ENCODE measurements at places on chromosomes 1 and 21.

GRCh38 chr1:155513300-155513916 lies 49.2 kb downstream of the ASH1L start:
- DNase-seq = no peak

DNA sequence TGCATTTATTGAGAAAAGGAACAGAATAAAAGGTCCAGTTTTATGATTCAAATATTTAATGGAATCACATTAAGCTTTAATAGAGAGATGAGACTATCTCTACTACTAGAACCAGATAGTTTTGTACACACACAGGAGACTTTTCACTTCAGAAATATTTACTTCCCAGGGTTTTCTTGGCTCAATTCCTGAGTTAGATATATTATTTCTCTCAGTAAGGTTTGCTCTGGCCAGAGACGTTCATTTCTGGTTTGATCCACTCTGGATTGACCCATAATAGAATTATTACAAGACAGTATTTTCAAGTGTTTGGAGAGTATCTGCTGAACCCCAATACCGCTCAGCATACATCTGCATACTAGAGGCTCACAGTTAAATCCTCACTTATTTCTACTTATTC lies 1.3 kb upstream of the RCOR3 start:
- no peak for DNase-seq

DNA sequence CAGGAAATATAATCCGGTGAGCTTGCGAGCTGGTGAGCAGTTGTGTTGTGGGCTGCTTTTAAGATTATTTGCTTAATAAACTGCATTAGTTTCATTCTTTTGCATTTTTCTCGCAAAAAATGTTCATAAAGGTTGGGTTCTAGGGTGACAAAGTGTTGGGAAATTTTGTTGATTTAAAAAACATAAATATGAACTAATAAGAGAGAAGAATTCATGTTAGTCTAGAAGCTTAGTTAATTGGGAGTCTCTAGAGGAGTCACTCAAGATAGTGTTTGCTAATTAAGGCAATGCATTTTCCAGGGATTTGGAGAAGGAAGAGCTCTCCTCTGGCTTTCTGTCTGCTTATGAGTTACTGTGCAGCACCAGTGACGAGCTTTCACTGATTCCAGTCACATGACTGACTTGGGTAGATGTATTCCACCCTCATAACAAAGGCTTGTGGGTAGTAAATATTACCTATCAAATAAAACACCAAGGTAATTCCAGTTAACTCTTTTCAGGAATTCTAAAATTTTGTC lies 417.0 kb downstream of the PTBP2 start:
- DNase-seq = no peak

- peak; percentile 77 for DNase-seq
These were observed 71.8 kb downstream of the CD58 start for GRCh38 chr1:116498789-116499628.

- DNase-seq = no peak
These were observed 99.6 kb downstream of the ATP6V1G3 start for GRCh38 chr1:198440842-198441241.

DNA sequence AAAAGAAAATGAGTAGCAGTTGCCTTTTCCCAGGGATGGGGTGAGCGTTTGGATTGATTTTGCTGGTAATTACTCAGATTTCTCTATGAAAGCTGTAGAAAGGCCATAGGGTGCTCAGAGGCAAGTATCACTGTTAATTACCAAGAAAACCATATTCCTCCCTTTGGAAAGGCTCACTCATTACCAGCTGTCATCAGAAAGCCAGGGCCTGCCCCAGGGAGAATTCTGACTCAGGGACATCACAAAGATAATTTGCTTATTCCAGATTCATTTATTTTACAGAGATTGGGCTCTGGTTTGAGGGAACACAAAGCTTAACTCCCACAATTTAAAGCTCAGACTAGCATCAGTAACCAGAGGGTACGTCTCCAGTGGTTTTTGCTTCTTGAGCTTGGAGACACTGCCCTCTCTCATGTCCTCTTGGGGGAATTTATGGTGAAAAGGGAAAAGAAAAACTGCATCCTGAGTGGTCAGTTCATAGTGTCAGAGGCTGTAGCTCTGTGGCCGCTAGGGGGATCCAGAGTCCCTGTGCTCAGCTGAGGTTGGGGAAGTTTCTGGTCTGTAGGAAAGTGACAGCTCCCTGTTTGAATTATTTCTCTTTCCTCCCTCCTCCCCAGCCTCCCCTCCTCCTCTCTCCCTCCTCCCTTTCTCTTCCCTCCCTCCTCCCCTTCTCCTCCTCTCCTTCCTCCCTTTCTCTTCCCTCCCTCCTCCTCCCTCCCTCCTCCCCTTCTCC lies 204.3 kb downstream of the KCNJ6 start:
- peak; percentile 81 for DNase-seq

DNA sequence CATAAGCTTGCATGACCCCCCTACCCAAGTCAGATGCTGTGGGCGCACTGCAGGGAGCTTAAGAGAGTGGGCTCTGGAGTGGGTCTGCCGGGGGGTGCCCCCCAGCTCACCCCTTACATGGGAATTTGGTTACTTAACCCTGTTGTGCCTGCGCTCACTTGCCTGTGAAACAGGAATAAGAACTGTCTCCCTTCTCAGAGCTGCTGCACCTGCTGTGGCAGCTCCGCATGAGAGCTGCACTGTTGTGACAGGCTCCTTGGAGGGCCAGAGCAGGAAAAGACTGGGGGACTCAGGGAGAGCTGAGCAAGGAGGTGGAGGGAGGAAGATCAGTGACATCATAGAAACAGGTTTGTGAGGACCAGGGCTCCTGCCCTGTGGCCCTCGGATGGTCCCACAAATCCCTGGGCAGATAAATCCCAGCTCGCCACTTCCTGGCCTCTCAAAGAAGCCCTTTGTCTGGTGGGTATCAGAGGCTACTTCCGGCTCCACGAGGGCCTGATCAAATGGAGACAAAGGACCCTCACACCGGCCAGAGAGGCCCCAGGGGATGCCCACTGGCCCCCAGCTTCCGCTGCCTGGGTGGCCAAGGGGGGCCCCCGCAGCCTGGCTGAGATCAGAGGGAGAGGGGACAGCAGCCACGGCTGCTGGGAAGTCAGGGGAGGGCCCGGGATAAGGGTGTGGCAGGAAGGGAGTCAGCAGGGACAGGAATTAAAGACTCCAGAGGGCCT lies 28.9 kb upstream of the LAPTM5 start:
- peak; percentile 95 for DNase-seq

- no peak for DNase-seq
These were observed 11.4 kb upstream of the FNBP1L start for GRCh38 chr1:93436496-93436895.

DNA sequence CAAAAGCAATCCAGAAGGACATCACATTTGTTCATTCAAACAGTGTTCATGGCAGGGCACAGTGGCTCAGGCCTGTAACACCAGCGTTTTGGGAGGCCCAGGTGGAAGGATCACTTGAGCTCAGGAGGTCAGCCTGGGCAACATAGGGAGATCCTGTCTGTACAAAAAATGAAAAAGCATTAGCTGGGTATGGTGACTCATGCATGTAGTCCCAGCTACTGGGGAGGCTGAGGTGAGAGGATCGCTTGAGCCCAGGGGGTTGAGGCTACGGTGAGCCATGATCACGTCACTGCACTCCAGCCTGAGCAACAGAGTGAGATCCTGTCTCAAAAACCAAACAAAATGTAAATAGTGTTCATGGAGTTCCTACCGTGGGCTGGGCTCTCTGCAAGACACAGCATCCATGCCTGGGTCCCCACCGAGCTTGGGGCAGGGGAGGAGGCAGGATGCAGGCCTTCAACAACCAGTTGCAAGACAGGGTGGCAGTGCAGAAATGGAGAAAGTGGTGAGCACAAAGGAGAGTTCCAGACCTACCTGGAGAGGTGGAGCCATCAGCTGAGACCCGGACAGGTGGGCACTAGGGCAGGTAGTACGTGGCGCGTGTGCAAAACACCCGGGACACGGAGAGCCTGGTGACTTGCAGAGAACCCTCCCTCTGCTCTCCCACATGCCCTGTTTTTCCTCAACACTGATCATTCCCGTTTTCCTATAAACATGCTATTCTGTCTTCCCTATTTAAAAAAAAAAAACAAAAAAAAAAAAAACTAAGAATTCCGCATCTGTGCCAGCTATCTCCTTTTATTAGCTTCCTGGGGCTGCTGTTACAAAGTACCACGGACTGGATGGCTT lies 138.9 kb downstream of the TOMM20 start:
- DNase-seq = no peak

DNA sequence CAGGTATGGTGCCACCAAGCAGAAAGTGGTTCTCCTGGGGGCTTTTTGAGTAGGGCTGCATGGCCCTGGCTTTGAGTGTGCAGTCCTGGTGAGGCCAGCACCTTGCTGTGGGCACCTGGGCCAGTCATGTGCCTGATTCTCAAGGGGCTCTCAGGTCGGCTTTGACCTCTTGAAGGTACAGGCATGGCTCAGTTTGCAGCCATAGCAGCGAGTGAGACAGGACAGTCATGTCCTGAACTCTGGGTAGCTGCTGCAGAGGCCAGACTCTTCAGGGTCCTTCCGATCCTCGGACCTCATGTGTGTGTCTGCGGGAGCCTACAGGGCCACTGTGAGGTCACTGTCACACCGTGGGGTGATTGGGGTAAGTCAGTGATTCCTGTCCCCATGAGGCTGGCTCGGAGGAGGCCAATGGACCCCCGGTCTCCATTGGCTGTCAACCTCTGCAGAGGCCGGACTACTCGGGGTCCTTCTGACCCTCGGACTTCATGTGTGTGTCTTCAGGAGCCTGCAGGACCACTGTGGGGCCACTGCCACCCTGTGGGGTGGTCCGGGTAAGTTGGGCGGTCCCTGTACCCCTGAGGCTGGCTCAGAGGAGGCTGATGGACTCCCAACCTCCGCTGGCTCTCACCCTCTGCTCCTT lies 95.2 kb upstream of the C1orf174 start:
- DNase-seq = no peak

DNA sequence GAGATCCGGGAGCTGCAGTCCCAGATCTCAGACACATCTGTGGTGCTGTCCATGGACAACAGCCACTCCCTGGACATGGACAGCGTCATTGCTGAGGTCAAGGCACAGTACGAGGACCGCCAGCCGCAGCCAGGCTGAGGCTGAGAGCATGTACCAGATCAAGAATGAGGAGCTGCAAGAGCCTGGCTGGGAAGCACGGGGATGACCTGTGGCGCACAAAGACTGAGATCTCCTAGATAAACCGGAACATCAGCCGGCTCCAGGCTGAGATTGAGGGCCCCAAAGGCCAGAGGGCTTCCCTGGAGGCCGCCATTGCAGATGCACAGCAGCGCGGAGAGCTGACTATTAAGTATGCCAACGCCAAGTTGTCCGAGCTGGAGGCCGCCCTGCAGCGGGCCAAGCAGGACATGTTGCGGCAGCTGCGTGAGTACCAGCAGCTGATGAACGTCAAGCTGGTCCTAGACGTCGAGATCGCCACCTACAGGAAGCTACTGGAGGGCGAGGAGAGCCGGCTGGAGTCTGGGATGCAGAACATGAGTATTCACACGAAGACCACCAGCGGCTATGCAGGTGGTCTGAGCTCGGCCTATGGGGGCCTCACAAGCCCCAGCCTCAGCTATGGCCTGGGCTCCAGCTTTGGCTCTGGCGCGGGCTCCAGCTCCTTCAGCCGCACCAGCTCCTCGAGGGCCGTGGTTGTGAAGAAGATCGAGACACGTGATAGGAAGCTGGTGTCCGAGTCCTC lies 25.5 kb downstream of the ETV3L start:
- peak; percentile 56 for DNase-seq

GRCh38 chr1:243751506-243751905 lies 98.5 kb downstream of the AKT3 start:
- DNase-seq = no peak

GRCh38 chr1:6200188-6200809 lies 904 bp upstream of the RPL22 start:
- DNase-seq = no peak

GRCh38 chr1:207152792-207153468 lies 48.9 kb downstream of the C4BPA start:
- no peak for DNase-seq

GRCh38 chr1:64469977-64470664 lies at the start of gene CACHD1:
Gene CACHD1 (plus strand): TSS chr1:64470129. CDS start chr1:64470745, 616 bp downstream.
- peak; percentile 70 for DNase-seq

GRCh38 chr21:24076179-24076578 lies 1531.1 kb downstream of the MRPL39 start:
- DNase-seq = no peak

DNA sequence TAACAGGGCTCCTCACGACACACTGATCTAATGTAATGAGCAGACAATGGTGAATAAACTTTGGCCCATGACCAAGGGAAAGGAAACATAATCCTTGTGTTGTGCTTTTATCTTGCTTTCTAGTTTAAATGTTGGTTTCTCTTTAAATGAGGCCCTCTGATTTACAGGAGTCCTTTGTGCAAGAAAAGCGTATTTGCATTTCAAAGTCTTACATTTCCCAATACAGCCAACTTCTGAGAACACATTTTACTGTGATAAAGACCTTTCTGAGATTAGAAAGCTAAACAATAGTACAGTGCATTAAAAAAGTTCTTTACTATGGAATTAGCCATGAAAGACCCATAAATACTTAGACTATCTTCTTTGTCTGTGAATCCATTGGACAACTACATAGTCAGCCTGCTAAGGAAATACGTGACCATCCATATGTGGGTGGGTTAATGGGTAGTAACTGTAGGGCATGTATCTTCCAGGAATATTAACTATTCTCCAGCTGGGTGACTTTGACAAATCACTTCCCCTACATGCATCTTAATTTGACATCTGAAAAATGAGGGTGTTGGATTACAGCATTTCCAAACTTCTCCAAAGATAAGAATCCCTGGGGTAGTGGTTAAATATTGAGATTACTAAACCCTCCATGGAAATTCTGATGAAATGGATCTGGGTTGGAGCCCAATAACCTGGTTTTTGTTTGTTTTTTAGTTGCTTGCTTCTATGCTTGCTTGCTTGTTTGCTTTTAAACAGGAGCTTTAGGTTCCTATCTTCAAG lies 50.3 kb upstream of the USP1 start:
- DNase-seq = peak; percentile 22

Data from foreskin melanocyte (primary cell).